ENCODE measurements at places on chromosomes 12 and 14.

DNA sequence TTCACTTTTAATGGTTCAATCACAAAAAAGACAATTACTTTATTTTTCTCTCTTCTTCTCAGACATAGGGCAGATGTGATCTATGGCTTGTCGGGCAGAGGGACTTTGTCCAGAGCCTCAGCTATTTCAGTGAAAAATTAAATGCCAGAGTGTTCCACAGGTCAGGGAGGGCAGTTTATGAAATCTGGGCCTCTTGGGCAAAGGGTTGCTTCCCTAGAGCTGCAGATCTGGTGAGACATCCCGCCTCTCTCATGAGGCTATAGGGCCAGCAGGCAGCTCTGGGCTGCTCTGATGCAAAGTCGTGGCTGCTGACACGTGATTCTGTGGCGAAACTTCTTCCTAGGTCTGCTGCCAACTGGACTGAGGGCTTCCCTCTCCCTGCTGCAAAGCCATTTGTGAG, 6.0 kb downstream of the CLMN start:
- DNase-seq: no peak

GRCh38 chr14:23694085-23694948, 58.2 kb downstream of the DHRS2 start:
- DNase-seq: peak; percentile 4

GRCh38 chr12:96471368-96472050, 17.9 kb upstream of the CFAP54 start:
- DNase-seq: no peak

DNA sequence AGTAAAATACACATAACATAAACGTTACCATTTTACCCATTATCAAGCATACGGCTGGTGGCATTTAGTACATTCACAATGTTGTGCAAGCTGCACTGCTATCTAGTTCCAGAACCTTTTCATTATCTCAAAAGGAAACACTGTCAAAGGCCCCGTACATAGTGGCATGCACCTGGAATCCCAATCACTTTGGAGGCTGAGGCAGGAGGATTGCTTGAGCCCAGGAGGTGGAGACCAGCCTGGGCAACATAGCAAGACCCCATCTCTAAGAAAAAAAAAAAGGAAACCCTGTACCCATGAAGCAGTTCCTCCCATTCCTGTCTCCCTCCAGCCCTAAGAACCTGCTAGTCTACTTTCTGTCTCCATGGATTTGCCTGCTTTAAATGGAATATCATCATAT, 7.4 kb upstream of the HVCN1 start:
- no peak for DNase-seq

DNA sequence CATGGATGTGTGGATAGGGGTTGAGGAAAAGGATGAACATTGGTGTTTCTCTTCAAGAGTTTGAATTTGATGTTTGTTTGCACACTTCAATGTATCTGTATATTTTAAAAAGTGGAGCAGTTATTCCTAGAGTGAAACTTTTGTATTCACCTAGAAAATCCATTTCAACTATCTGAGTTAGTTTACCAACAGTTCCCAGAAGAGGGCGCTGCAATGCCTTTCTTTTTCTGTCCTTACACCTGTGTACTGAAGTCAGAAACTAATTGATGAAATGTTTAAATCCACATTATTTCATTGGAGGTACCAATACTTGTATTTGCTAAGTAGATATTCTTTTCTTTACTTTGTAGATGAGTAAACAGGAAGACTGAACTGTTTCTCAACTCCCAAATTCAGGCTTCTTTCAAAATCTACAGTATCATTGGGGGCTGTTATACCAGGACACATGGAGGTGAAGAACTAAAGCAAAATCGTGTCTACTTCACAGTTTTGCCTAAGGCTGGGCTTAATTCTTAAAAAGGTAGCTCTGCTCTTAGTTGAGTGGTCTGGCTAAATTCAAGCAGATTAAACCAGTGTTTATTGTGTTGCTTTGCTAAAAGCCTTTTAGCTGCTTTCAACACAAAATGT, 26.6 kb upstream of the KLRB1 start:
- DNase-seq: no peak

- DNase-seq: no peak
Measured at GRCh38 chr12:12099102-12099501, 28.4 kb downstream of the BCL2L14 start.
